ENCODE measurements at places on chromosomes 5 and 9. TPM values are rescaled to one million over a fixed set of nuclear protein-coding genes. Genes with fewer than 3 reads are reported as not detected.

SLC36A2 gene
- not detected for total RNA-seq

HAVCR1 gene
- not detected for total RNA-seq

- DNase-seq: peak; percentile 48
- H3K36me3 ChIP-seq: no peaks in the 10 kb centered on the region
These were observed 110.5 kb downstream of the ADAMTS12 start for GRCh38 chr5:33781286-33781685.

F2RL1 gene
- total RNA-seq: 0.41 TPM

DNA sequence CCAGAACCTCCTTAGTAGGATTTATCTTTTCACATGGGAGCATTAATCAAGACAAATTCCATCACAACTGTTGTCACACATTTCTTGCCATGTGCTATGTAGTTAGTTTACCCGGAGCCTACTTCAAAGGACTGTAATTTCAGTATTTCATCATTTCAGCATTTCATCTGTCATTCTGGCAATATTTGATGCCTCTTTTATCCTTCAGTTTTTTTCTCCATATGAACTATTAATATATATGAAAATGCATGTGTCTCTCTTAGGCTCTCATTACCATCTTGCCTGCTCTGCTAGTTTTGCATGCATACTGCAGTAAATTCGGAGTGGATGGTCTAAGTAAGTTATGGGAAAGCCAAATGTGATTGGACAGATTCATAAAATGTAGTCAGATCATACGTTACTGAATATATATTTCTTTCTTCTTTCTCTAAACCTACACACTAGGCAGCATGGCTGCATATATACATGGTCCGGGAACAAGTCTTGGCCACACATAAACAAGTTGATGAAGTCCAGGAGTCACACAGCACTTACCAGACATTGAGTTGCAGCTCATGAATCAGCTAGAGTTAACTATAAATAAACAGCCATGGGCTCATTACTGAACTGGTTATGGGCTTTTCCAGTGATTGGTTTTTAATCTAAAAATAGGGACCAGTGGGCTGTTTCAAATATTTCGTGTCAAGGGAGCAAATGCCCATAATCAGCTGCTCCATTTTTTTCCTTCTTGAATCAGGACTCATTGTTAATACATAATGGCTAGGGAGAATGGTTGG is 46.6 kb downstream of the SPATA31D1 start:
- no peak overlapping the region for H3K4me3 ChIP-seq
- no peak for DNase-seq
- H3K27me3 ChIP-seq: no peaks in the 10 kb centered on the region
- peaks cover 6% of the 10 kb centered on the region for H3K4me1 ChIP-seq
- no peaks in the 10 kb centered on the region for H3K36me3 ChIP-seq
- H3K27ac ChIP-seq: no peak overlapping the region

GRCh38 chr9:2495221-2496005 is 126.2 kb upstream of the VLDLR start:
- no peaks in the 10 kb centered on the region for H3K27me3 ChIP-seq
- no peaks in the 10 kb centered on the region for H3K36me3 ChIP-seq
- H3K27ac ChIP-seq: no peak overlapping the region
- no peak overlapping the region for H3K4me3 ChIP-seq
- no peak for DNase-seq

ESM1 gene
- total RNA-seq: 1.8 TPM

GRCh38 chr5:90876366-90876765 is 317.8 kb downstream of the ADGRV1 start:
- 0 out of 2 replicates have a peak, but pooled peaks cover 3% of the 10 kb centered on the region for H3K27me3 ChIP-seq
- no peaks in the 10 kb centered on the region for H3K4me1 ChIP-seq
- H3K36me3 ChIP-seq: no peaks in the 10 kb centered on the region
- DNase-seq: no peak
- no peak overlapping the region for H3K27ac ChIP-seq

KCTD16 gene
- under 0.01 TPM for total RNA-seq

- H3K27me3 ChIP-seq: no peaks in the 10 kb centered on the region
- H3K27ac ChIP-seq: no peak overlapping the region
- peaks cover 16% of the 10 kb centered on the region for H3K36me3 ChIP-seq
- H3K4me3 ChIP-seq: no peak overlapping the region
These were observed 49.9 kb downstream of the USP20 start for GRCh38 chr9:129885018-129885669.

GRCh38 chr5:78339617-78340436 is 20.6 kb upstream of the SCAMP1 start:
- H3K27ac ChIP-seq: no peak overlapping the region
- no peak for DNase-seq
- H3K36me3 ChIP-seq: no peaks in the 10 kb centered on the region

DNA sequence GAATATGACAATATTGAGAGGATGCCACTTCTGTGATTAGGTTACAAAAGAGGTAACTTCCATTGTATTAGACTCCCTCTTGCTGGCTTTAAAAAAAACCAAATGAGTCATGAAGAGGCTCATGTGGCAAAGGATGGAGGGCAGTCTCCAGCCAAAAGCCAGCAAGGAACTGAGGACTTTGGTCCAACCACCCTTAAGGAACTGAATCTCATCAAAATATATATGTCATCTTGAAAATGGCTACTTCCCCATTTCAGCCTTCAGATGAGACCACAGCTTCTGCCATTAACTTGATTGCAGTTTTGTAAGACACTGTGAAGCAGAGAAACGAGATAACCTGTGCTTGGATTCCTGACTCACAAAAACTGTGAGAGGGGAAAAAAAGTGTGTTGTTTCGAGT is 15.5 kb upstream of the TRIM32 start:
- H3K4me3 ChIP-seq: no peak overlapping the region
- DNase-seq: no peak
- H3K27me3 ChIP-seq: no peaks in the 10 kb centered on the region
- no peaks in the 10 kb centered on the region for H3K36me3 ChIP-seq
- no peak overlapping the region for H3K27ac ChIP-seq

WHRN gene
- total RNA-seq: 0.50 TPM

- H3K27ac ChIP-seq: no peak overlapping the region
- no peak overlapping the region for H3K4me3 ChIP-seq
- DNase-seq: no peak
- no peaks in the 10 kb centered on the region for H3K36me3 ChIP-seq
- H3K4me1 ChIP-seq: peaks cover 14% of the 10 kb centered on the region
These were observed 86.7 kb upstream of the PAM start for GRCh38 chr5:102668220-102668932.

Data from SJSA1 (cell line).